ENCODE measurements at places on chromosomes 2 and 18.

DNA sequence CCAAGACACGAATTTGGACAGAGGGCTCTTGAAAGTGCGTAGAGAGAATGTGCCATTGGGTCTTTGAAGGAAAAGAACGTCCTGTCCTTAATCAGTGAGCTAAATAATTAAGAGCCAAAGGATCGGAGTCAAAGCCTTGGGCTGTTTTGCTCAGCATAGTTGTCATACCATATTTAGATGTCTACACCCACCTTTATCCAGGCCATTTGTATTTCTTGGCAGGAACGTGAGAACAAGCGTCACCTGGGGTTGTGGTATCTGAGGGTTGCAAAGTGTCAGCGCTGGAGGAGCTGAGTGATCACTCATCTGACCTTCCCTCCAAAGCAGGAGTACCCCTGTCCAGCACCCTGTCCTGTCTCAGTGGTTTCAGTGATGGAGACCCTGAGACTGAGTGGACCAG is 4.5 kb downstream of the LPIN1 start:
- no peak for DNase-seq

GRCh38 chr2:19070886-19071285 is 287.5 kb downstream of the OSR1 start:
- no peak for DNase-seq

GRCh38 chr2:237818066-237818473 is 19.5 kb downstream of the RBM44 start:
- DNase-seq, result no peak

GRCh38 chr2:80007777-80008503 is 296.6 kb downstream of the LRRTM1 start:
- DNase-seq, result no peak
